ENCODE measurements at places on chromosomes 3 and 15.

DNA sequence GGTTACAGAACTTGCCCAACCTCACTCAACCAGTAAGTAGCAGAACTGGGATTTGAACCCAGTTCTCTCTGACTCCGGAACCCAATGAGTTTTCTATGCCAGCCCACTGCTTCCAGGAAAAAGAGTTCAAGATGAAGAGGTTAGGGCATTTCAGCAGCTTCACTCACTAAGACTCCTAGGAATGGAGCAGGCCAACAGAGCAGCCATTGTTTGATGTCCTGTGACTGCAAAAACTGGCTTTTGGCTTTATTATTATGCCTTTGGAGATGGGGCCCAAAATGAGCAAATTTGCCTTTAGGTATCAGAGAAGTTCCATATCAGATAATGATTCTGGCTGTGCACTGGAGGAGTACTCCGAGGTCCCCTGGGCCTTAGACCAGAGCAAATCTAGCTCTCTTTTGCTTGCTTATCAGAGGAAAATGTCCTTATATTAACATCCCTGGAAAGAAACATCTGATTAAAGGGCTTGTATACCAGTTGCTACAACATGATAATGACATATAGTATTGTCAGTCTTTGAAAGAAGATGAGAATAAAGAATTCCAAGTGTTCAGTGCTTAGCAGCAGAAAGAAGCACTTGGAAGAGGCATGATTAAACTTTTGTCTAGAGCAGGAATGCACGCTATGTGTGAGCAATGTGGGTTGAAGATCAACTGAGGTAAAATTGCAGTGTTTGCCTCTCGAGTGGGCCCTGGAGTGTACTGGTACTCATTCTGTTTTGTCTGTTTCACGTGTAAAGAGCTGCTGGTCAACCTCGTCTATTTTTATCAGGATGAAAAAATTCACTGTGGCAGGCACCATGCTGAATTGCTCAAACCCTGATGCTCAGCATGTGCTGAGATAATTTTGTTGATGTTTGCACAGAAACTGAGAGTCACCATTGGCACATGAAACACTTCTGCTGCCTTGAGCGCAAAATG, 21.8 kb upstream of the KLHL24 start:
- no peak for DNase-seq

DNA sequence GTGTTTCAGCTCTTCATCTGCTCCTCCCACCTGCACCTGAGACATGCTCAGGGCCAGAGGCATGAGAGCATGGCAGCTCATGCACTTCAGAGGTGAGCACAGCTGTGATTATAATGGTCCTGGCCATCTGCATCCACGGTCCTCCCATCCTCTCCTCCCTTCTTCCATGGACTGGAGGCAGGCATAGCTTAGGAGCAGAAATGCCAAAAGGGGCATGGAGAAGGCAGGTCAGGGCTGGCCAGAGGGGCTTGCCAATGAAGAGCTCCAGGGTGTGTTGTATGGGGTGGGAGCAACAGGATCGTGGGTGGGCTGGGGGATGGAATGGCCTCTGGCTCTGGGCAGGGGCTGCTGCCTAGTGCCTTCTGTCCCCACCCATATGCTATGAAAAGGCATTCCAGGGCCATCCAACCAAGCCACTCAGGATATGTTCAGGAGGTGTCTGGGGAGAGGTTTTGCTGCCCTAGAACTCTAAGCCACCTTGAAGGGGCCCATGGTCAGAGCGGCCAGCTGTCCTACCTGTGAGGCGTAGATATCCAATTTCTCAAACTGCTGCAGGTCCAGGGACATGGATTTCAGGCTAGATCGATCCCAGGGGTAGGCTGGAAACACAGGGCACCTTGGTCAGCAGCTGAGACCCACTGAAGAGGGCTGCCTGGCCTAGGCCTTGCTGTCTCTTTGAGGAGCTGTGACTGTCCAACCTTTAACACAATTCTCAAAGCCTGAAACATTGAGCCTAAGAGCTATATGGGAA, 26.1 kb downstream of the KY start:
- DNase-seq: no peak

GRCh38 chr3:134567605-134568004, 81.7 kb downstream of the CEP63 start:
- no peak for DNase-seq

GRCh38 chr15:52427804-52428203, 100.9 kb downstream of the MYO5A start:
- DNase-seq: peak; percentile 6

GRCh38 chr3:187328691-187329090, 37.2 kb upstream of the MASP1 start:
- DNase-seq: no peak

GRCh38 chr3:50806806-50807205, 132.1 kb downstream of the DOCK3 start:
- DNase-seq: peak; percentile 66

DNA sequence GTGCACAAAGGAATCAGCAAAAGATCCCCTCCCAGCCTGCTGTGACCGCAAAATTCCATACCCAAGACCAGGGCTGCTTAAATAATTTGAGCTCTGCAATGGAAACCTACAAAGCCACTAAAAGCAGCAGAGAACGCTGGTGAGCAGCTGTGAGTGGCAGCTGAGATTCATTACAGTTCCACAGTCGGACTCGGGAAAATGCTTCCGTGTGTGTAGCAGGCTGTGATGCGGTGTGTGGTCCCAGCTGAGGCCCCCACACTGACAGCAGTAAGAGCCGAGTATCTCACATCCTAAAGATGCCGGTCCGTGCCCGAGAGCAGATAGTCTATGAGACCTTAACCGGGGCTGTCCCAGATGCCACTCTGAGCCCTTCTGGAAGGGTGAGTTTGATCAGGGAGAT, 37.4 kb downstream of the TM2D3 start:
- DNase-seq: no peak

- DNase-seq: no peak
Measured at GRCh38 chr3:174945951-174946350, 86.8 kb downstream of the NAALADL2 start.

DNA sequence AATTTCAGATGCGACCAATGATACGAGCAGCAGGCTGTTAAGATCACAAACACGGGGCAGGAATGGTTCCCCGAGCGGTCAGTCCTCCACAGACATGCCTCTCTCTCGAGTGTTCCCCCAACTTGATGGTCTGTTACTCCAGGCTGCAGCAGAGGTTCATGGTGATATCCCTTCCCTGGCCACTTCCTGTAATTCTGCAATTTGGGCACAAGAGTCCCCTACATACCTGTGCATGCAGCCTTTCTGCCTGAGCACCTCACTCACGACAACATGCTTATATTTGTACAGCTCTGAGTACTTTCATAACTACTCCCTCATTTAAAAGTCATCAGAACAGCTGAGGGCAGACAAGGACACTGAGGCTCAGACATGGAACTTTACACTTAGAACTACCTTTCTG, 408.1 kb upstream of the NR2F2 start:
- peak; percentile 47 for DNase-seq

DNA sequence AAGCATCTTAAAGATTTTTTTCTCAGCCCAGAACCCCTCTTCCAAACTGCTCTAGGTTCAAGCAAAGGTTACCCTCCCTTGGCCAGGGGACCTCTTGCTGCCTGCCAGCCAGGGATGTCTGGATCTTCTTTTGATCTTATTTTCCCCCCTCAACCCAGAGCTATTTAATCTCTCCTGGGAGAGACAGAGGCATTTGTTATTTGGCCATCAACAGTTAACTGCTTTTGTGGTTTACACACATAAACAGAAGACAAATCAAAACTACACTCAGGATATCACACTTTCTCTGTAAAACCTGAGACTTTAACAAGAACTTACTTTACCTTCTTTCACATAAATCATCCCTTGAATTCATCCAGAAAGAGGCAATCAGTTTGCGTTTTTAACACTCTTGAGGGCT, 272.5 kb downstream of the THSD4 start:
- no peak for DNase-seq

GRCh38 chr3:46102059-46102779, 74.9 kb upstream of the XCR1 start:
- no peak for DNase-seq

- peak; percentile 77 for DNase-seq
Measured at GRCh38 chr3:48402281-48402732, 27.6 kb downstream of the PLXNB1 start.

- DNase-seq: no peak
Measured at GRCh38 chr3:80099559-80100066, 331.8 kb upstream of the ROBO1 start.

GRCh38 chr3:10929978-10930665, 62.4 kb upstream of the SLC6A1 start:
- no peak for DNase-seq

- DNase-seq: peak; percentile 81
Measured at GRCh38 chr15:46312133-46312740, 677.4 kb downstream of the SQOR start.

- no peak for DNase-seq
Measured at GRCh38 chr3:27699067-27699466, 23.1 kb downstream of the EOMES start.

DNA sequence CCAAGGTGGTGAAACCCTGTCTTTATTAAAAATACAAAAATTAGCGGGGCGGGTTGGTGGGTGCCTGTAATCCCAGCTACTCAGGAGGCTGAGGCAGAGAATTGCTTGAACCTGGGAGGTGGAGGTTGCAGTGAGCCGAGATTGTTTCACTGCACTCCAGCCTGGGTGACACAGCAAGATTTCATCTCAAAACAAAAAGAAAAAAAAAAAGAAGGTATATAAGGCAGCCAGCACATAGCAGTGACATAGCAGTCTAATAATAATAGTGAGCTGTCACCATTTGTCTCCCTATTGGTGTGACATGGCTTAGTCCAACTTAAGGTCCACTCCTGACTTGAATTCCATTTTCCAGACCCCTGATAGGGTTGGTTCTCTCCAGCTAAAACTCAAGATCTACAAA, 8.8 kb upstream of the LACTB start:
- no peak for DNase-seq

Data from PC-3 (cell line).